ENCODE measurements at places on chromosomes 1 and 21. TPM values are rescaled to one million over a fixed set of nuclear protein-coding genes. Genes with fewer than 3 reads are reported as not detected.

- DNase-seq = no peak
Measured at GRCh38 chr1:101260556-101261350, 23.9 kb downstream of the S1PR1 start.

DNA sequence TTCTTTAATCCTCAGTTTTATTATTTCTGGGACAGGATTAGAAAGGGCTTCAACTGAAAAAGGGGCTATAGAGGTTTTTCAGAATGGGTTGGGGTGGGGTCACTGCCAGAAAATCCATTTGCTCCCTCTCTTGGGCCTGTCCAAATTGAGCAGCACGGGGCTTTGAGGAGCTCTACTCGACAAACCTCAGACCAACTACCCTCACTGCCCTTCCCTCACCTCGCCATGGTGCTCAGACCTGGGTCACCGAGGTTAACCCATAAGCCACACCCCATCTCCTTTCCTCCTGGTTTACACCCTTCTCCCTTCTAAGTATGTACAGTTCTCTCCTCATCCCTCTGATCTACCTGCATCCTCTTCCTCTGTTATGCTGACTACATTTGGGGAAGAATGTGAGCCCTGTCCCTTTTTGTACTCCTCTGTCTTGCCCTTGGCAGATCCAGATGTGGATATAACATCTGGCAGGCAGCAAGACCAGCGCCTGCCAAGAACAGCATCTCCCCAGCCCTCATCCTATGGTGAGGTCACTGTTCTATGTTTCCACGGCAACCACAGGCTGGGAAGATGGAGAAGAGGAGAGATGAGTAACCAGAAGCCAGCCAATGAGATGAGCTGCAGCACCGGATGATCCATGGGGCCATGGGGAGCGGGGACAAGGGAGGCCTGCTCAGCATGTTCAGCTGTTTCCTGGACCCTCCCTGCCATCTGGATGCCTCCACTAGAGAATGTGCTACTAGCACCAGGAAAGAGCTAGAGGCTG, 3.7 kb upstream of the FABP3 start:
- DNase-seq = peak; percentile 31

GRCh38 chr21:26769613-26770188, 75.5 kb downstream of the ADAMTS1 start:
- no peak for DNase-seq

GRCh38 chr1:43874716-43875115, 58.9 kb upstream of the ARTN start:
- no peak for DNase-seq

DNA sequence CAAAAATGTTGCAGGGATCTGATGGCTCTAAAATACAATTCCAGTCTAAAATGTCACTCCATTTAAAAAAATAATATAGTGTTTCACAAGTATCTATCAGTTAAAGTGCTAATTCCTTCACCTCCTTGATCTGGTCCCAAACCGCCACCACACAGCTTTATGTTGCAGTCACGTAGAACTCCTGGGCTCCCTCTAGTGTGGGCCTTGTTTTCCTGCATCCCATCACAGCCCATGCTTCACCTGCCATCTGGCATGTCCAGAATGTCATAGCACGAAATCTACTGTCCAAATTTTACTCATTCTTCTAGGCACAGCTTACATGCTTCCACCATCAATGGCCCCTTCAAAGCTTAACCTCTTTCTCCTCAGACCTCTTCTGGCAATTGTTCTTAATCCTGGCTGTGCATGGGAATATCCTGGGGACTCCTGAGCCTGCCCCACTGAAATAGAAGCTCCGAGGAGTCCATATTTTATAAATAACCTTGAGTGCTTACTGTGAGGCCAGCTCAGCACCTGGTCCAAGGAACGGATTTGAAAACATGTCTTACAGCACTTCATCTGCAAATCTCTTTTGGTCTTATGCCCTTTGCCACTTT, 15.5 kb downstream of the FYB2 start:
- no peak for DNase-seq

DNA sequence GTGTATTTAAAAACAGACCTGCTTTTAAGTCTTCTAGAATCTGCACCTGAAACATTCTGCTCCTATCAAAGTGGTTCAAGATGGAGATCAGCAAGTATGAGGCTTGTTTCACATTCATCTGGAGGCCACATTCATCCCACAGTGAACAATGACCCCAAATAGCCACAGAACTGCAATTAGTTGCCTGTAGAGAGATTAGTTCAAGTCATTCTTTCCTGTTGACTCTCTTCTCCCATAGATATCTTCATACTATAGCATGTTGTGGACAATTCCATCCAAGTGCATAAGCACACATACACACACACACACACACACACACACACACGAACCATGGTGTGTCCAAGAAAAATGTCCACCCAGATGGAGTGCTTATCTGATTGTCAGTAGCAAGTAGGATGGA, 101.7 kb upstream of the FGGY start:
- no peak for DNase-seq

DNA sequence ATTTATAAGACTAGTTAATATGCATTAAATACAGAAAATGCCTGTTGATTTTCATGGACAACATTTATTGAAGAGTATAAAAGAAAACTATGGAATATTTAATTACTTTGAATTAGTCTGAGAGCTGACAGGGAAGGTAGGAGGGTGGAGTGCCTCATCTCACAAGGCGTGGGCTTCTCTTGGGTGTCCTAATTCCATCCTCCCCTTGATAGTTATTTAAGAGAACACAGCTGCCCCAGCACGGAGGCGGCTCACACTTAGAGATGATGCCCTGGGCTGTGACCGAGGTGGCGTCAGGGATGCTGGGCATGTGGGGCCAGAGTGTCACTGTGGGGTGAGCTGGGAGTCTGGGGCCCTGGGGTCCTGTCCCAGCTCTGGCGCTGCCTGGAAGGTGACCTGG, 493.0 kb downstream of the PTPRU start:
- no peak for DNase-seq

GRCh38 chr1:159946242-159947187, 1.1 kb upstream of the IGSF9 start:
- no peak for DNase-seq

GRCh38 chr1:178341261-178341956, 155.4 kb downstream of the CLEC20A start:
- DNase-seq = peak; percentile 72

GRCh38 chr1:221667504-221667903, 74.4 kb downstream of the DUSP10 start:
- DNase-seq = no peak

- no peak for DNase-seq
Measured at GRCh38 chr1:3231826-3232225, 162.8 kb downstream of the PRDM16 start.

DNA sequence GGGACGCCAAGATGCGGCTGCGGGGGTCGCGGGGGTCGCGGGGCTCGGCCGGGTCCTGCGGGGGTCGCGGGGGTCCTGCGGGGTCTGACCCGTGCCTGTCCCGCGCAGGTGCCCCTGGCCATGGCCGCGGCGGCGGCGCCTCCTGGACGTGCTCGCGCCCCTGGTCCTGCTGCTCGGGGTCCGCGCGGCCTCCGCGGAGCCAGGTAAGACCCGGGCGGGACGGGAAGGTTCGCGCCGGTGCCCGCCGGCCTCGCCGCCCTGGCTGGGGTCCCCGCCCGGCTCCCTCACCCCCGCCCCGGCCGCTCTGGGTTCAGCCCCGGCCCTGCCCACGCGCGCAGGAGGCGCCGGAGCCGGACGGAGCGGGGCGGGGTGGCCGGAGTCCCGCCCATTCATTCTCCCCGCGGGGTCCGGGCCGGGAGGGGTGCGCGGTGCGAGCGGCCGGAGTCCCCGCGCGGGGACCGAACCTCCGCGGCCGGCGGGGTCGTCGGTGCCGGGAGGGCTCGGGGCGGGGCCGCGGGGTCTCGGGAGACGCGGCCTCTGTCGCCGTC, 380 bp downstream of the COL18A1 start:
- peak; percentile 46 for DNase-seq

- DNase-seq = no peak
Measured at GRCh38 chr1:59701376-59701775, 113.4 kb upstream of the HOOK1 start.

DNA sequence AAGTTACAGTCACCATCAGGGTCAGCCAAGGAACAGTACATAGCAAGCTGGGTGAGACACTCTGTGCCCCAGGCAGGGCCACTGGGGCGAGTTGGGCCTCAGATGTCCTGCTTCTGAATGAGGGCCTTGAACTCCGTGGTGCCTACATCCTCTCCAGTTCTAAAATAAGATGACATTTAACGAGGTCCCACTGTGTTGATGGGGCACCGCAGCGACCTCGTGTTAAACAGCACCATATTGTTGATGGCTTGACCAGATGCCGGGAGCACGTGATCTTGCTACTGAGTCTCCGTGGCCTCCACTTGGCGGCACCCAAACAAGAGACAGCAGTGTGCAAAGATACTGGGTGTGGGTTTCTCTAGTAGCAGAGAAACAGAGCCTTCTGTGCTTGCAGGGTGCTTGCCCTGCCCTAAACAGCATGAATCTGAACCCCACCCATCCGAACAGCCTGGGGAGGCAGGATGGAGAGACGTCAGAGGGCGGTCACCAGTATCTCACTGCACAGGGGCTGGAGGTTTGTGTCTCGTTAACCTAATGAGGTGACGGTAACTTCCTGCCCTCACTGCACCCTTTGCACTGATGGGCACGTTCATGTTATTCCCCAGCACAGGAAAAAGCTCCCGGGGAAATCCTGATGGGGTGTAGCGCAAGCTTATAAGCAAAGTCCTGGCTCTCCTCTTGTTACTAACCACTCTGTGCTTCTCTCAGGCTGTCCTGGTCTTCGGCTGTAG, 324.4 kb downstream of the AJAP1 start:
- DNase-seq = no peak

DNA sequence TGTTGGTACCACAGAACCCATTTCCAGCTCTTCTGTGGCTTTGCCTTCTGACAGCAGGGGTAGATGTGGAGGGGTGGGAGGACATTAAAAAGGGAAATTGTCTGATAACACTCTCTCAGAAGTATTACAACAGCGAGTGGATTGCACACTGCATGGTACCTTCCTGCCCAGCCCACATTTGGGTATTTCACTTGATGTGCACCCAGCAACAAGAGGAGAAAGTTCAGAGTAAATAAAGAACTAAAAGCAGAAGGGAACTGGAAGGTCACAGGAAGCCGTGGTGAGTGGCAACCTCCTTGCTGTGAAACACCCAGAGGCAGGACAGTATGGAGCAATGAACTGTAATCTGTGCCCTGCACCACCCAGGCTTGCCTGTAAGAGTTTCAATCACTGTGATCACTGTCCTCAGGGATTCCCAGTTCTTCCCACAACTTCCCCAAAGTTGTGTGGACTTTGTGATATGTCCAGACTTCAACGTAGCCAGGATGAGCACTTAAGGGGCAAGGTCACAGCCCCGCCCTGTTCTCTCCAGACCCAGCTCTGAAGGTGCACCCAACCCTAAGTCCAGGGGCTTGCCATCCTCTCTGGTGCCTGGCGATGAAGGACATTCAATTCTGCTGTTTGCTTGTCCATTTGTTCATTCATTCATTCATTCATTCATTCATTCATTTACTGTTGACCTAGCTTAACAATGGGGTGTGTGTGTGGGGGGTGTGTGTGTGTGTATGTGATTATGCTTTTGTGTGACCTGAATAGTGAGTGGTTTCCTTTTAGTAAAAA, 18.7 kb upstream of the F5 start:
- no peak for DNase-seq

DNA sequence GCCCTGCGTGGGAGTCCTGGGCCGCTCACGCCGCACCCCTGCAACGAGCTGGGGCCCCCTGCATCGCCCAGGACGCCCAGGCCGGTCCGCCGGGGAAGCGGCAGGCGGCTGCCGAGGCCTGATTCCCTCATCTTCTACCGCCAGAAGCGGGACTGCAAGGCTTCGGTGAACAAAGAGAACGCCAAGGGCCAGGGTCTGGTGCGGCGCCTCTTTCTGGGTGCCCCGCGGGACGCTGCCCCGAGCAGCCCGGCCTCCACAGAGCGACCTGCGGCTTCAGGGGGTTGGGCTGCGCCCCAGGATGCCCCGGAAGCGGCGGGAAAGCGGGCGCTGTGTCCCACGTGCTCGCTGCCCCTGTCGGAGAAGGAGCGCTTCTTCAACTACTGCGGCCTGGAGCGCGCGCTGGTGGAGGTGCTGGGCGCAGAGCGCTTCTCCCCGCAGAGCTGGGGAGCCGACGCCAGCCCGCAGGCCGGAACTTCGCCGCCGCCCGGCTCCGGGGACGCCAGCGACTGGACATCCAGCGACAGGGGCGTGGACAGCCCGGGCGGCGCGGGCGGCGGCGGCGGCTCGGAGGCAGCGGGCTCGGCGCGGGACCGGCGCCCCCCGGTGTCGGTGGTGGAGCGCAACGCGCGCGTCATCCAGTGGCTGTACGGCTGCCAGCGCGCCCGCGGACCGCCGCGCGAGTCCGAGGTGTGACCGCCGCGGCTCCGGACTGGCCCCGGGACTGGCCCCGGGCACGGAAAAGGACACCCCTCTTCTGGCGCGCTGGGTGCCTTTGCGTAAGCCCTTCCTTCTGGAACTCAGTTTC, 2.7 kb downstream of the FAM110D start:
- peak; percentile 71 for DNase-seq

DNA sequence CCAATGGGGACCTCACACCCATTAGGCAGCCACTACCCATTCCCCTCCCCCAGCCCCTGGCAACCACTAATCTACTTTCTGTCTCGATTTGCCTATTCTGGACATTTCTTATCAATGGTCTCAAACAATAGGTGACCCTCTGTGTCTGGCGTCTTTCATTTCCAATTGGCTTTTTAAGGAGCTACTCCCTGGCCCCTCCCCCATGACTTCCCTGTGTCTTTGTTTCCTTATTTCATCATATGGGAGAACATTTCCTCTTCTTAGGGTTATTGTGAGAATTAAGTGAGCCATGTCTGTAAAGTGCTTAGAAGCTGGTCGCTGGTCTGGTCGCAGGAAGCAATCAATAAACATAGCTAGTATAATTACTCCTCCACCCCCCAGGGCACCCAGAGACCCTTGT, 80.9 kb downstream of the SPSB1 start:
- no peak for DNase-seq

DNA sequence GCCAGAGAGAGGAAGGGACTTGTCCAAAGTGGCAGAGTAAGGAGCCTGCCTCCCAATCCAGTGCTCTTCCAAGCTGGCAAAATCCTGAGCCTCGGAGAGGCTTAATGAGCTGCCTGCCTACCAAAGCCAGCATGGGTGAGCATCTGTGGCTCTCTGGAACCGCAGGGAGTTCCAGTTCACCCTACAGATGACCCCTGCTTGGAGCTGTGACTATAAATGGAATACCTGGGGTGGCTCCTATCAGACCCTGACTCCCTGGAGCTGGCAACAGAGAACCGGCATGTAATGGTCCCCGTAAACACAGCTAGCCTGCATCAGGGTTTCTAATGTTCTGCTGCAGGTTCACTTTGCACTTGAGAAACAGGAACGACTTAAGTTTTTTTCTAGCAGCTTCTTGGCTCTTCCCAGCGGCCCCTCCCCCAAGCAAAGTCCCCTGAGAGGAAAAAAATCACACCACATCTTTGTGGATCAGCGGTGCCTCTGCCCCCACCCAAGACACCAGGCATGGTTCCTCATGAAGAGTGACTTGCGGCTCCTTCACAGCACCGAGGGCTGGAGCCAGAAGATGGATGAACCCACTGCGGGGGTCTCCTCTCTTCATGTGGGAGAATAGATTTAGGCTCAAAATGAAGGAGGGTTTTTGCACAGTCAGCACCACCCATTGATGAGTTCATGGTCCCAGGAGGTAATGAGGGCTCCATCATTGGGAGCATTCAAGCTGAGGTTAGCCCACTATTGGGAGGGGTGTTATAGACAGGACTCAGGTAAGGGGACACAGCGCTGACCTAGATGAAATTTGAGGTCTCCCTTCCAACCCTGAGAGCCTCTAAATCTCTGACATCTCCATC, 79.0 kb downstream of the SYT2 start:
- DNase-seq = no peak

SDC3 gene
- 9.8 TPM for total RNA-seq

ARMH1 gene
- total RNA-seq = 1.7 TPM

RASAL2 gene
- 13.0 TPM for total RNA-seq

SMIM1 gene
- 16.1 TPM for total RNA-seq

CAPZA1 gene
- total RNA-seq = 156 TPM

RHD gene
- total RNA-seq = not detected

EEIG2 gene
- 21.4 TPM for total RNA-seq

TIAM1 gene
- 6.2 TPM for total RNA-seq

Data from mucosa of descending colon (tissue), 3 donors.